A549 (cell line): ENCODE measurements at places on chromosomes 7 and 10. TPM values are rescaled to one million over a fixed set of nuclear protein-coding genes. Genes with fewer than 3 reads are reported as not detected.

DNA sequence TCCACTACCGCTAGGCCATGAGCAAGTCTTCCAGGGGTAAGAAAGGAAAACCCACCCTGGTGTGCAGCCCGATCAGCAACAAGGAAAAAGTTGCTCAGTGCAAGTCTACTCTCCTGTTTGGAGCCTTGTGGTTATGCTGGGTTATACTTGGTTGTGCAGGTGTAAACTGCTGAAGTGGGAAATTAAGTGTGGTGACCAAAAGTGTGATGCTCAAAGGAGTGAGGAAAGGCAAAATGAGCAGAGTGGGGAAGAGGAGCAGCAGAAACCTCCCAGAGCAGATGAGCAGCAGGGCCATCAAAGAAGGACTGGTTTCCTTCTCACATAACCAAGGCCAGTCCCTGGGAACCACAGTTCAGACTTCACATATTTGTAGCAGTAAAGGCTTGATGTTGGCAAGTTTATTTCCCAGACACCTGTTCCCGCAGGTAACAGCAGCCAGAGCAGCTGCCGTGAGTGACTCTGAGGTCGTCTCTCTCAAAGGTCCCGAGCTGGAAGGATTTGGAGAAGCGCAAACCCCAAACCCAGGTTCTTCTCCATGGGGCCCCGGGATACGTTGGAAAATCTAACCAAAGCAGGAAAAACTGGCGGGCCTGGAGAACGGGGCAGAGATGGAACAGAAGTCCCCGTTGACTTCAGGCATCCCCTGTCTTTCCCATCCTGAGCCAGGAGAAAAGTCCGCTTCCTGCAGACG is 607 bp upstream of the SMO start:
- peak; percentile 35 for DNase-seq

- DNase-seq: no peak
Measured at GRCh38 chr10:103141950-103142349, 51.1 kb downstream of the NT5C2 start.

- DNase-seq: no peak
Measured at GRCh38 chr10:77915319-77916105, 11.0 kb downstream of the DLG5 start.

DNA sequence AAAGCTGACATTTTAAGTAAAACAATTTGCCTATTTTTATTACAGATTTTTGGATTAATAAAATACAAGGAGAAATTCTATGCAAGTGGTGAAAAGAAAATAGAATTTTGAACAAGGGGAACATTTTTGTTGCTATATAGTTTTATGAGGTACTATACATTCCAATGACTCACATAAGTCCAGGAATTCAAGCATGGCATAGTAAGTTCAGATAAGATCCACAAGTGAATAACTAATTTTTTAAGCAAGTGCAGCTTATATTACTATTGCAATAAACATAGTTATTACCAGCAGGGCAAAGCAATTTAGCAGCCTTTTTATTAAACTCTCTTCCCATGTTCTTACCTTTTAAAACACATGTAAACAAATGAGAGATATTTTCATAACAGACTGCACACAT is 1123.5 kb upstream of the LRRN3 start:
- no peak for DNase-seq

DNA sequence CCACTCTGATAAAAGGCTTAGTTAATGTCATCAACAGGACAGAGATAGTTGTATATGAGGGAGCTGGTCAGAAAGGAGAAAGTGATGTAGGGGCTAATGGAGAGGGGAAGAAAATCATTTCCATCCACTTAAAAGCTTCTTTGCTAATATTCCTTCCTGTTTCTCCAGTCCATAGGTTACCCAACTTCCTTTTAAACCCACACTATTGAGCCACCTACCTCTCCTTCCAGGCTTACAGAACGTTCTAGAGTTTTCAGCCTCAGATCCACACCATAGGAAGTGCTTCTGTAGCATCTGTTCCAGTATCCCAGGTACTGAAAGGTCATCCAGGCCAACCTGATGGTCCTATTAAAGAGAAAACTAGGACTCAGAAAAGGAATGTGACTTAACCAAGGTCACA is 28.2 kb downstream of the STRIP2 start:
- DNase-seq: no peak

The CNNM1 gene
- polyA plus RNA-seq: 12.5 to 17.7 TPM (median 17.5 TPM) in 3 replicates

The FGF8 gene
- not detected in 3 replicates for polyA plus RNA-seq

DNA sequence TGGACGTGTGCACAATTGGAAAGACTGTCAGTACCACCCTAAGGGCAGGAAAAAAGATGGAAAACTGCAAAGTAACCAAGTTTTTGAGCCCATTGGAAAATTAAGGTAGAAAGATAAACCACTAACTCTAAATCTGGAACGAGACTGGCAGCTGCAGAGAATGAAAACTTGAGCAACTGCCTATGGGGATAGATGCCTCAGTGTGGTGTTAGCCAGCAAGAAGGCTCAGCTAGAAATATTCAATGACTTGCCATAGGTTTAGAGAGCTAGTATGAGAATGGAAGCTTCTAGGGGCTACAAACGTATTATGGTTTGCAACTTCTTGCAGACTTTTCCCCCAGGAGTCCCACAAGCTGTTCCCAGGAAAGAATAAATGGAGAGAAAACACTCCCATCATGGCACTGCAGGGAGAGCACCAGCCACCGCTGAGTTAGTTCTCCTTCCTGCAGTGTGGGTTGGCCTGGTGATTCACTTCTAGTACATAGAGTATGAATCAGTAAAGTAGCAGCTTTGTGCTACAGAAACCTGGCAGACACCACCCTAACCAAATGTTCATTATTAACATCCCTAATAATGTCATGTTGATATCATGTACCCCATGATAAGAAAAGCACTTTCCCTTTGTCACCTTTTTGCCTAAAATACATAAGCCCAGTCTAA is 372.4 kb upstream of the VWC2 start:
- DNase-seq: no peak

GRCh38 chr10:79345241-79346011 is 1.8 kb upstream of the PPIF start:
- no peak for DNase-seq

The SRI gene
- polyA plus RNA-seq: 87.2 to 92.1 TPM (median 89.0 TPM) in 3 replicates
